Inflammatory macrophage treated with lipopolysaccharide for 4 hours (primary cell): ENCODE measurements at places on chromosomes 13 and 19.

DNA sequence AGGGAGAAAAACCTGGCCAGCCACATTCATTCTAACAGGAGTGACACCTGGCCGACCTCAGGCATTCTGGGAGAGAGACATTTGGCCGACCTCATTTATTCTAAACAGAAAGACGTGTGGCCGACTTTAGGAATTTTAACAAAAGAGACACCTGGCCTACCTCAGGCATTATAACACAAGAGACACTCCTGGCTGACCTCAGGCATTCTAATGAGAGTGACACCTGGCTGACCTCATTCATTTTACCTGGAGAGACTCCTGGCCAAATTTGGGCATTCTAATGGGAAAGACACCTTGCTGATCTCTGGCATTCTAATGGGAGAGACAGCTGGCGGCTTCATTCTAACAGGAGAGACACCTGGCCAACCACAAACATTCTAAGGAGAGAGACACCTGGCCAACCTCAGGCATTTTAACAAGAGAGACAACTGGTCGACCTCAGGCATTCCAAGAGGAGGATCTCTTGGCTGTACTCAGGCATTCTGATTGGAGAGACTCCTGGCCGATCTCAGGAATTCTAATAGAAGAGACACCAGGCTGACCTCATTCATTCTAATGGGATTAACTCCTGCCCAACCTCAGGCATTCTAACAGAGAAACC lies 1353.9 kb downstream of the UQCRFS1 start:
- DNase-seq = no peak

DNA sequence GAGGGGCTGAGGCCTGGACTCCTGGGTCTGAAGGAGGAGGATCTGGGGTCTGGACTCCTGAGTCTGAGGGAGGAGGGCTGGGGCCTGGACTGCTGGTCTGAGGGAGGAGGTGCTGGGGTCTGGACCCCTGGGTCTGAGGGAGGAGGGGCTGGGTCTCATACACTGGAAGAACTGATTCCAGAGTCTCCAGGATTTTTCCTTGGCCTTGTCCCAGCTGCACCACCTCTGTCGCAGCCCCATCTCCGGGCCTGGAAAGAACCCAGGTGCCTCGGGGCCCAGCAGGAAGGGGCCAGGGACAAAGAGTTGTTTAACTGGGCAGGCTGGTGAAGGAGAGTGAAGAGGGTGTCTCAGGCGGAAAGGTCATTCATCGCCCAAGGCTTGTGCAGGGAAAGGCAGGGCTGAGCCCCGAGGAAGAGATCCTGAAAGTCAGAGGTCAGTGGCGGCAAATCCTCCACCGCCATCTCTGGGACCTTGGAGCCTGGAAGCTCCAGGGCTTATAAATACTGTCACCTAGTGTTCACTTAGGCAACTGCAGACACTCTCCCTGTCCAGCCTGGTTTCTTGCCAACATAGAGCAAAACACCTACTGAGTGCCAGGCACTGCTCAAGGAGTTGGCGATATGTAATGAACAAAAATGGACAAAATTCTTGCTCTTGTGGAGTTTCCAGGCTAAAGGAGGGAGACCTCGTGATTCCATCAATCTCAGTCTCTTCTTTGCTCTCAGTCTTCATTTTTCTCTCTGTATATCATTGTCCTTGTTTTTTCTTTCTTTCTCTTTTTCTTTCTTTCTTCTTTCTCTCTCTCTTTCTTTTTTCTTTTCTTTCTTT lies 4.4 kb upstream of the KCNN4 start:
- peak; percentile 89 for DNase-seq

GRCh38 chr19:42191855-42192254 lies 25.6 kb downstream of the DEDD2 start:
- DNase-seq = peak; percentile 79

GRCh38 chr13:93736081-93736480 lies 509.5 kb downstream of the GPC6 start:
- DNase-seq = no peak

GRCh38 chr13:45333977-45334922 lies 6.7 kb downstream of the TPT1 start:
- peak; percentile 13 for DNase-seq

GRCh38 chr13:28137596-28137995 lies 749 bp upstream of the PAN3 start:
- DNase-seq = peak; percentile 8

DNA sequence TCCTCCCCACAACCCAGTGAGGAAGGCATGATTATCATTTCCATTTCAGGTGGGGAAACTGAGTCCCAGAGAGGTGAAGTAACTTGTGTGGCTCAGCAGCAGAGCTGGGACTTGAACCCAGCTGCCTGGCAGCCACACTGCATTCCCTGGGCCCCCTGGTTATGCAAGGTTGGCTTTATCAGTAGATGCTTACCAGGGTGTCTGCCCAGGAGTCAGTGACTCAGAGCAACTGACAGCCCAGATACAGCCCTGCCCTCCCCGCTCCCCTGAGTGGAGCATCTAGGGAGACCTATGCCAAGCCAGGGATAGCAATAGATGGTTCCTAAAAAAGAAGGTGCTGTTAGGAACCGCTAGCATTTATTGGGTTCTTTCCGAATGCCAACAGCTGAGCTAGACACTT lies 5.9 kb downstream of the IGLON5 start:
- no peak for DNase-seq

DNA sequence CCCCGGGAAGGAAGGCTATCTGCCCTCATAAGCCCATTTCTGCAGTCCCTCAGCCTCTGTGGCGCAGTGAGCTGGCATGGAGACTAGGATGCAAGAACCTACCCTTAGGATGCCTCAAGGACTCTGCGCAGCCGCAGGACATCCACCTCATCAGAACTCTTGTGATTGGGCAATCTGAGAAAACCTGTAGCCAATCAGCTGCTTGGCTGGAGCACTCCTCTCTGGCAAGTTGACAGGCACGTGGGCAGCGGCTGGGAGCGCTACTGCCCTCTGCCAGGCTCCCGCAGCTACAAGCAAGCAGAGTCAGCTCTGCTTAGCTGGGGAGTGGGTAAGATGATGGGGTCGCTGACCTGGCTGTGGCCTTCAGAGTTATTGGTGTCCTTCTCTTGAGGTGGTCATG lies 1.5 kb upstream of the ECSIT start:
- DNase-seq = peak; percentile 80

DNA sequence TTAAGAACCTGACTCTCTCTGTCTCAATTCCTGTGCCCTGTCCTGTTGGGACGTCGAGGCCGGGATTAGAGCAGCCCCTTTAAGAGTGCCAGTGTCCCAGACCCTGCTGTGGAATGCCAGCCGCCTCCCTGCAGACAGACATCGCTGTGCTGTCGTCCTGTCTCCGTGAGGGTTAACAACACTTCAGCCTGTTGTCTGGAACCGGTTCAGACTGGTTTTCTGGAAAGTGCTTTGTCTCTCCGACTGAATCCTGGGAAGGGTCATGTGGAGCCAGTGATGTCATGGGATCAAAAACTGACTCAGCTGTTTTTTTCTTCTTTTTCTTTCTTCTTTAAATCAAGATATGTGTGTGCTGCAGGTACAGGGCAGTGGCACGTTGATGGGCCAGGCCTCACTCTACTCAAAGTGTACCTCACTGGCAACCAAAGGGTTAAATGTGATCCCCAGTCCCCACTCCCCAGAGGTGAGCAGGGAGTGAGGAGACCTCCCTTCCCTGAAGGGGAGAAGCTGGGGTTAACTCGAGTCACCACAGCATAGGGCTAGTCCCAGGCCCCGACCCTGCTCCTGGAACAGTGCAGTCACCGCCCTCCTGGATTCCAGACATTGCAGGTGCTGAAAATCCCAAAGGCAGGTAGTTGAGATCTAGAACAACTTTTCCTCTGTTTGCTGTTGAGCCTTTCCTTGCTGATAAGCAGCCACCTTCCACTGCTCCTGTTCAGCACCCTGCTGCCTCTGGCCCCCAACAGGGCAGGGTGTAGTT lies 50.8 kb downstream of the TSSK6 start:
- DNase-seq = no peak

- no peak for DNase-seq
These were observed 785.0 kb upstream of the MIR17HG start for GRCh38 chr13:90562443-90562842.

- no peak for DNase-seq
These were observed 96.8 kb upstream of the CSNK1A1L start for GRCh38 chr13:37202264-37202663.

DNA sequence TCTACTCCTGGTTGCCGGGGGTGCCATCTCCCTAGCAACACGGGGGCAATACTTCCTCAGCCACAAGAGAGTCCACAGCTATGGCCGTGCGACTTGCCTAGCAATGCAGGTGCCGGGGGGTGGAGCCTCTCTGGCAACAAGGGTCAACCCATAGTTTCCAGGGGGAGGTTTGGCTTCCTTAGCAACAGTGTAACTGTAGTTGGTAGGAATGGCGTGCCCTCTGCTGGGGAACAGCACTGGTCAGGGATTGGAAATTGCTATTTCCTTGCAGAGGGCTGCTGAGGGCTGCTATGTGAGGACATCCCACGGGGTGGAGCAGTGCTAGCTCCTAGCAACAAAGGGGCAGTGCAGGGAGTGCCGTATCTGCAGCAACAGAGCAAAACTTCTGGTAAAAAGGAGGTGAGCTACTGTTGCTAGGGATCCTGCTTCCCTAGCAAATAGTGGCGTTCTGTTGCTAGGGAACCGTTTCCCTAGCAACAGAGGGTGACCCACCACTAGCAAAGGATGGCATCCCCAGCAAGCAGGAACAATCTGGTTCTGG lies 7.0 kb upstream of the TMC4 start:
- peak; percentile 18 for DNase-seq

DNA sequence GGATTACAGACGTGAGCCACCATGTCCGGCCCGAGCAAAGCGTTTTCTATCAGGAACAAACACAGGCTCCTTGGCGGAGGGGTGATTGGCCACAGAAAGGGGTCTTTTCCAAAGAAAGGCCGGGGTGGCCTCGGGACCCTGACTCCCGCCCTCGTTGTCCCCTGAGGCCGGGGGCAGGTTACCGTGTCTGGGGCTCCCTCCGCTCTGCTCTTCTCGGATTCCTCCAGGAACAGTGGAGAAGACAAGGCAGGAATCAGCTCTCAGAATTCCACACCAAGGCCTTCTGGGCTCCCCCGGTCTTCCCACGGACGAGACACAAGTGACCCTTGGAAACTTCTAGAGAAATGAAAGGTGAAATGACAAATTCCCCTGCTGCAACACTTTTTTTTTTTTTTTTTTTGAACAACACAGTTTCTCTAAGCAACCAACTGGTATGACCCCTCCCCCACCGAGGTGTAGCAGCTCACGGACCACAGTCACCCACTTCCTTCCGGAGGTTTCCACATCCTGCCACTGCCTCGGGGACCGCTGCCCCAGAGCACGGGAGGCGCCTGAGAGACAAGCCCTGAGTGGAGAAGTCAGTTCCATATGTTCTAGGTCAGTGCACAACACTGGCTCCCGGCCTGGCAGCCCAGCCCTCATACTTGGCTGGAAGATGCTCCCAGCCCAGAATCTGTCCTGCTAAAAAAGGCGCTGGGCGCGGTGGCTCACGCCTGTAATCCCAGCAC lies 11.0 kb downstream of the MOB3A start:
- peak; percentile 89 for DNase-seq

- DNase-seq = no peak
These were observed 552.3 kb upstream of the ARGLU1 start for GRCh38 chr13:107119989-107120881.
